A549 (cell line): ENCODE measurements at places on chromosomes 12 and 14. TPM values are rescaled to one million over a fixed set of nuclear protein-coding genes. Genes with fewer than 3 reads are reported as not detected.

Gene KCNK10
- polyA plus RNA-seq = not detected in 3 replicates

Gene HPD
- 1.8 to 2.6 TPM (median 2.0 TPM) in 3 replicates for polyA plus RNA-seq

Gene TDRD9
- not detected in 3 replicates for polyA plus RNA-seq

Gene CALM1
- polyA plus RNA-seq = 374 to 398 TPM (median 385 TPM) in 3 replicates

Gene PTCSC3
- polyA plus RNA-seq = not detected in 3 replicates

Gene SLC5A8
- polyA plus RNA-seq = not detected in 3 replicates

Gene DPY19L2
- 3.7 to 3.9 TPM (median 3.9 TPM) in 3 replicates for polyA plus RNA-seq

Gene NEDD1
- polyA plus RNA-seq = 23.4 to 26.3 TPM (median 23.8 TPM) in 3 replicates

Gene CAPS2
- polyA plus RNA-seq = 2.6 to 3.7 TPM (median 3.6 TPM) in 3 replicates

Gene OR6C75
- not detected in 3 replicates for polyA plus RNA-seq

Gene NRDE2
- polyA plus RNA-seq = 10.2 to 12.5 TPM (median 11.6 TPM) in 3 replicates

Gene ADAM21
- polyA plus RNA-seq = 0.04 to 0.05 TPM (median 0.04 TPM) in 3 replicates

Gene ZFC3H1
- 15.2 to 18.9 TPM (median 17.3 TPM) in 3 replicates for polyA plus RNA-seq

Gene OR11H7
- not detected in 3 replicates for polyA plus RNA-seq
